ENCODE measurements at places on chromosomes 3 and 15.

DNA sequence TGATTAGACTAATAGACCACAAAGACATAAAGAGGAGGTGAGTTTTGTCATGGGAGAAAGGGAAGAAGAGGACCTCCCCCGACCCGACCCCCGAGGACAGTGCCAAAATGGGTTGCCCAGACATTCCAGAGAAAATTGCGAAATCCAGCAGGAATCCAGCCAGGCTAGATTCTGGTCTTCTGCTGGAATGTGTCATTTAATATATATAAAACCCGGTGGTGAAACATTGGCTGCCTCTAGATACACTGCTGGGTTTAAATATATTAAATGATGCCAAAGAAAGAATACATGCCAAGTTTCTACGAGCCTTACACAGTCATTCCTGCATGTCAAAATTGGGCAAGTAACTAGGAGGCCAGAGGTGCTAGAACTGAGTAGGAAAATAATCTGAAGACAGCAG, 45.3 kb upstream of the SPESP1 start:
- DNase-seq: no peak

- DNase-seq: no peak
These were observed 36.3 kb downstream of the TNK2 start for GRCh38 chr3:195872097-195872496.

GRCh38 chr3:143155756-143156155, 36.2 kb downstream of the CHST2 start:
- no peak for DNase-seq

DNA sequence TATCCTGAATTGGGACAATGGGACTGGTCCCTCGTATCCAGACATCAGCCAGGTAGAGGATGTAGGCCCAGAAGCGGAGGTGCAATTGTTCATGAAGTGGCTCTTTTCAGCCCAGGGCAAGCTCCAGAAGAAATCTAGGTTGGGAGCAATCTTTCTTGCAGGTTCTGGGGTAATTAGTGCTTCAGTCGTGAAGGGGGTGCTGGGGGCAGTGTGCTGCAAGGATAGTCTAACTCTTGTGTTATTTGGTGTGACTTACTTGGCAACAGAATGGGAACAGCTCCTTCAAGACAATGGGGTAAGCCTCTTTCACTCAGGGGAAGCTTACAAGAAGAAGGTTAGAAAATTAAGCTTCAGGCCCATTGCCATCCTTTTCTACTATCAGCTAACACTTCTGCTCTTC, 273.0 kb downstream of the DIPK2A start:
- no peak for DNase-seq

DNA sequence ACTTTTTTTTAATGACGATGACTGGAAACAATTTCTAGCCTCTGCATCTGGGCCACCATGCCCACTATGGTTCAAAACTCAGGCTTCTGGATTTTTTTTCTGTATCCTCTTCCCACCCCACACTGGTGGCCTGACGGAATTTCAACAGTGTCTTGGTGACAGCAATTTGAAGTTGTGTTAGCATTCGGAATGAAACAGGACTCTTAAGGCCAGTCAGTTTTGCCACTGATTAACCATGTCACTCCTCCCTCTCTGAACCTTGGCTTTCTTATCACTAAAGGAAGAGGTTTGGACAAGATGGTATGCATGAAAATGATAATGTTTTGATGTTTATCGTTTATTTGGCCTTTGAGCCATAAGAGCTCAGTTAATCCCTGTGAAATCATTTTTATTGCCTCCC, 41.6 kb upstream of the BDH1 start:
- no peak for DNase-seq

- DNase-seq: no peak
These were observed 818.8 kb upstream of the NR2F2 start for GRCh38 chr15:95511671-95512070.

DNA sequence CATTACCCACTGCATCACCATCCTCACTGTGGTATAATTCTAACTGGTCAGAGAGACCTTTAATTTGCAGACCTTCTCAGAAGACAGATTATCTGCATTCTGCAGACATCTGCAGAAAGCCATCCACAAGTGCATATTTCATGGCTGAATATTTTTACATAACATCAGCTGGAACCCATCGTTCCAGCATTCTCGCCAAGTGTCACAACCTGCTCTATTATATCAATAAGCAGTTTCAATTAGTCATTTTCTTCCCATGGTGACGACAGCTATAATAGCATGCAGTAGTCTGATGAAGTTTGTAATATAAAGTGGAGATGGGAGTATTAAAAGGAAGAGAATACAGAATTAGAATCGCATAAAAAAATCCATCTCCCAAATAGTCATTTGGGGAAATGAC, 334.7 kb downstream of the FHIT start:
- DNase-seq: no peak

DNA sequence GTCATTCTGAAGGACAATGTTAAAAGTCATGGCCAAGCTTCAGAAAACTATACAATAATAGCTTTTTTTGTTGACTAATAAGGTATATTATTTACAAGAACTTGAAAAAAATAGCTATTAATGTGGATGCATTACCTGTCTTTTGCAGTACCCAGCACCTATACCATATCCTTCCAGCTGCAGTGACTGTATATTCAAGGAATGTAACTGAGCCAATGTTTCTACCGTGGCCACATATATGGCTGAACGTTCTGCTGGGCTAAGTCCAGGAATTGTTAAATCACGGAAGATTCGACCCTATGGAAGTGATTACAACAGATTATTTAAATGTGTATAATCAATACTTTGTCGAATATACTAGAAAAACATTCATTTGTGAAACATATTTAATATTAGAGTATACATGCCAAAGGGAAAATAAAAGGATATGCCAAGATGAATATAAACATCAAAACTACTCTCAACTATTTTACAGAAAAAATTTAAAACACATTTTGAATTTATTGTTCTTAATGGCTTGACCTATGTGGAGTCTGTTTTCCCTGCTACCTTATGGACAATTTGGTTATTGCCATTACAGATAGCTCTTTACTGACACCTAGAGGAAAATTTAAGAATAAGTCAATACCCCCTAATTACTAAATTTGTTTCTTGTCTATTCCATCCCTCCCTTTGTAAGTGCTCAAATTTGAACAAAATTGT, 17.6 kb downstream of the ACAD11 start:
- DNase-seq: no peak
